ENCODE measurements at places on chromosomes 1 and 21. TPM values are rescaled to one million over a fixed set of nuclear protein-coding genes. Genes with fewer than 3 reads are reported as not detected.

DNA sequence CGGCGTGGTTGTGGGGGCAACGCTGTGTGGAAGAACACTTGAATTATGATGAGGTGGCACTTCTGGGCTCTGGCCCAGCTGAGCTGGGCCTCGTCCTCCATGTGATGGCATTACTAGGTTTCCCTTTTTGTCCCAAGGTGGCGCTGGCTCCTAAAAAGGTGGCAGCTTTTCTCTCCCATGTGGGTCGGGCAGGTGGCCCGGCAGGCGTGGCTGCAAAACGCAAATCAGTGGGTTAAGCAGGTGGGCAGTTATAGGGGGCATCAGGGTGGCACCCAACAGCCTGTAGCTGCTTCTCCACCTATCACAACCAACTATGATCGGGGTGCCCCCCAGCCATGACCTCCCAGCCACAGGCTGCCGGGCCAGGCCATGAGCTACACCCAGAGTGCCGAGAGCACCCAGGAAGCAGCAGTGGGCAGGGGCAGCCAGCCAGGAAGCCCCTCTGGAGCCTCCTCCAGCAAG is 59.6 kb downstream of the KCNAB2 start:
- H3K36me3 ChIP-seq = no peaks in the 10 kb centered on the region
- H3K4me1 ChIP-seq = no peaks in the 10 kb centered on the region
- H3K27me3 ChIP-seq = peaks cover 8% of the 10 kb centered on the region
- no peak overlapping the region for H3K4me3 ChIP-seq

The PLEKHN1 gene
- 1.7 TPM for total RNA-seq

DNA sequence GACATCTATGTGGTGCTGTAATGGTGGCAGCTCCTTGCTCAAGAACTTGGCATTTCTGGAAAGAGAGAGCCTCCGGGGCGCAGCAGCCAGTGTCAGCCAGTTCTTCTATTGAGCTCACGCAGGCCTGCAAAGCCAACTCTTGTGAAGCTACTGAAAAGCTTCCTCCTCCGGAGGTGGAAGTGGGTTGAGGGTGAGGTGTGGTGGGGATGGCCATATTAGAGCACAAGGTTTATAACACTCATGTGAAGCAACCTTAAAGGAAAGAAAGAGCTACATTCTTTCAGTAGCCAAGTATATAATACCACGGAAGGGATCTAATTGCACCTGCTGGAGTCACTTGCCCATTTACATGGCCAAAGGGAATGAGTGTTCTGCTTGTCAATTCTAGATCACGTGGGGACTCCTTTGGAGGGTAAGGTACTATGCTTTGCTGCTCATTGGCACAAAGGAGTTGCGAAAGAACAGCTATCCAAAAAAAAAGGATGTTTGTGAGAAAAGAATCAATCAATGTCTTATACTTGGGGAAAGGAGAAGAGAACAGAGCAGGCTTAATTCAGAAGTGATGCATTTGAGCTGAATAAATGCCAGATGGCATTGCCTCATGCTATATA is 18.3 kb upstream of the MAP10 start:
- H3K27me3 ChIP-seq = peaks cover 7% of the 10 kb centered on the region
- DNase-seq = no peak
- no peak overlapping the region for H3K27ac ChIP-seq

DNA sequence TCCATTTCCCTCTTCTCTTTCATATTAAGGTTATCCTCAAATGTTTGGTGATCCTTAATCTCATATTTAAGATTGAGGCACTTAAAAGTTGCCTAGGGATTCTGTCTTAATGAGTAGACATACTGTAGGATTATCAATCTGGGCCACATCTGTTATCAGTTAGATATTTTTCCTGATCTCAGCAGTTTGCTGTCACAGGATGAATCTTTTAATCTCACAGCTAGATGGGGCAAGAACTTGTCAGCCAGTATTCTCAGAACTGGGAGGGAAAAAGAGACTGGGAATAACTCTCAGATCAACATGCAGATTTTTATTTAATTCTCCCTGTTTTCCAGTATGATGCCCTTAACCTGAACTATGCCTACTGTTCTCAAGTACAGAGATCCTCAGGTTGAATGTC is 14.0 kb downstream of the ZNF644 start:
- H3K27me3 ChIP-seq = no peaks in the 10 kb centered on the region
- peaks cover 55% of the 10 kb centered on the region for H3K4me1 ChIP-seq
- H3K27ac ChIP-seq = no peak overlapping the region
- peaks cover 23% of the 10 kb centered on the region for H3K36me3 ChIP-seq
- DNase-seq = no peak

Data from activated T-helper 1 cell treated with anti-CD3 and anti-CD28 coated beads, Interleukin-12 subunit alpha, Interleukin-12 subunit beta, Interleukin-2, Interleukin-4 antibody, amounts not matched to agents 30 ng/mL and 10 ng/mL and 1 ng/mL, durations not matched to agents 14 hours and 24 hours and 36 hours (primary cell).